ENCODE measurements at places on chromosomes 5 and 9.
A peak's percentile ranks its signal among the peaks of the same experiment; 100 is the strongest.

- DNase-seq: no peak
Observed at GRCh38 chr9:18502546-18502945, 28.6 kb downstream of the ADAMTSL1 start.

- no peak for DNase-seq
Observed at GRCh38 chr5:88884608-88884877, 1.6 kb upstream of the MEF2C start.

GRCh38 chr9:107460153-107461023 is 29.2 kb downstream of the KLF4 start:
- no peak for DNase-seq

- DNase-seq: no peak
Observed at GRCh38 chr5:57406641-57407040, 76.0 kb downstream of the ACTBL2 start.

- DNase-seq: no peak
Observed at GRCh38 chr9:92728831-92729734, 35.5 kb downstream of the BICD2 start.

GRCh38 chr5:32589942-32590869 is 4.8 kb downstream of the SUB1 start:
- DNase-seq: peak; percentile 65

- no peak for DNase-seq
Observed at GRCh38 chr9:119852390-119852789, 483.2 kb upstream of the BRINP1 start.

DNA sequence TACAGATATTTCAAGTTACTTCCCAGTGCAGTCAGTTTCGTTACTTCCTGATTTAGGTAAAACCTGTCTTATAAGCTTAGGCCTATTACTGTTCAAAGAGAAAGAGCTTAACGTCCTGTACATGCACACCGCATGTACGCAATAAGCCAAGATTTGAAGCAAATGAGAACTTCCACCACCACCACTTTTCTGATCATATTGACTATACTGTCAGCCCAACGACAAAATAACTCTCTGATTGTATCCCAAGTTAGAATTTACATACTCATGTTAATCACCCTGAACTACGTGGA is 5.1 kb downstream of the NFIB start:
- no peak for DNase-seq

DNA sequence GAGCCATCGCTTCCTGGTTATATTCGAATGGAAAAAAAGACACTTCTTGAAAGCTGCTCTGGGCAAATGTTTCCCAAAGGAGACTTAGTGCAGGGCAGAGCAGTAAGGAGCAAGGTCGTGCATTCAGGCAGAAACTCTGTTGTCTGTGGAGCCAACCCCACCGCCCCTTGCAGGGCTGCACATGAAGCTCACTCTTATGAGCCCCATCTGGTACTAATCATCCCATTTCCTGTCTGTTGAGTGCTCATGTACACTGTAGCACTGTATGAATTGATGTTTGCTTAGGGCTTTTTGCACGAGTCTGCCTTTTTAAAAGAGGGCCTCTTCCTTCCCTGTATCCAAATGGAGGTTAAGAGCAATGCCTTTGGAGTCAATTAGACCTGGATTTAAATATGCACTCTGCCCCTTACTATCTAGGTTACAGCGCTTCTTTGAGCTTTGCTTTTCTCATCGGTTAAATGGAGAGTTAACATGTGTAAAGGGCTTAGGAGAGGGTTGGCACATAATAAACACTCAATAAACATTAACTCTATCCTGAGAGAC is 25.4 kb downstream of the HMHB1 start:
- DNase-seq: no peak

GRCh38 chr5:55219770-55220169 is 7.3 kb downstream of the MCIDAS start:
- no peak for DNase-seq

- DNase-seq: no peak
Observed at GRCh38 chr5:66151030-66151429, 6.9 kb downstream of the SREK1 start.

- no peak for DNase-seq
Observed at GRCh38 chr9:29826421-29826820, 2253.1 kb upstream of the C9orf72 start.

- DNase-seq: no peak
Observed at GRCh38 chr5:58074222-58074621, 385.7 kb downstream of the PLK2 start.

GRCh38 chr9:79384501-79384900 is 187.3 kb upstream of the TLE4 start:
- DNase-seq: no peak

GRCh38 chr5:146751054-146751453 is 127.5 kb downstream of the PPP2R2B start:
- DNase-seq: no peak

DNA sequence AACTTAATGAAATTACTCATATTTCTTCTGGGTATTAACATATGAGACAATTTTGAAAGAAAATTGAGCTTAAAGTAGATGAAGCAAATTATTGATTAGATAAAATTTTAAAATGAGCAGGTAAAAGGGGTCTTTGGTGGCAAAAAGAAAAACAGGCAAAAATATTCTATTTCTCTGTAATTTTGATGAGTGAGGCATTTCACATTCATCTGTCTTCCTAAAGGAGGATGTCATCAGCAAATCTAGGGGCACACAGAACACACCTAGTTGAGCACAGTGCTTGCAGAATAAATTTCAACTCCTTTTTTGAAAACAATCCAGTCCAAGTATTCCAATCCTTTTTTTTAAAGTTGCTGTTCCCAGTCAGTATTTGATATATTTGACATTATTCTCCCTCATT is 16.2 kb downstream of the ZNF189 start:
- DNase-seq: no peak

DNA sequence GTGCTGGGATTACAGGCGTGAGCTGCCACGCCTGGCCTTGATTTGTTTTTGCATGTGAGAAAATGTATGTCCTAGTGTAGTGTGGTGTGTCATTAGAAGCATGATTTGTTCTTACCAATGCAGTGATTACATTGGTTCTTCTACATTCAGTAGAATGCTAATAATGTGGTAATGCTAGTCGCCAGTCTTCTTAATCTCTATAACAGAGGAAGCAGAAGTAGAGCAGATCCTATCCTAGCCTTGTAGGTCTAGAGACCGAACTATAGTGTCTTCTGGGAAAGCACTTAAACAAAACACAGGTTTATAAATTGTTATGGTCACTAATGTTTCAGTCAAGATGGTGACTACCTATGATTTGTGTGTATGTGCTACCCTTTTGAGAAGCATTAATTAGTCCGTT is 197.5 kb upstream of the DMRT1 start:
- no peak for DNase-seq

DNA sequence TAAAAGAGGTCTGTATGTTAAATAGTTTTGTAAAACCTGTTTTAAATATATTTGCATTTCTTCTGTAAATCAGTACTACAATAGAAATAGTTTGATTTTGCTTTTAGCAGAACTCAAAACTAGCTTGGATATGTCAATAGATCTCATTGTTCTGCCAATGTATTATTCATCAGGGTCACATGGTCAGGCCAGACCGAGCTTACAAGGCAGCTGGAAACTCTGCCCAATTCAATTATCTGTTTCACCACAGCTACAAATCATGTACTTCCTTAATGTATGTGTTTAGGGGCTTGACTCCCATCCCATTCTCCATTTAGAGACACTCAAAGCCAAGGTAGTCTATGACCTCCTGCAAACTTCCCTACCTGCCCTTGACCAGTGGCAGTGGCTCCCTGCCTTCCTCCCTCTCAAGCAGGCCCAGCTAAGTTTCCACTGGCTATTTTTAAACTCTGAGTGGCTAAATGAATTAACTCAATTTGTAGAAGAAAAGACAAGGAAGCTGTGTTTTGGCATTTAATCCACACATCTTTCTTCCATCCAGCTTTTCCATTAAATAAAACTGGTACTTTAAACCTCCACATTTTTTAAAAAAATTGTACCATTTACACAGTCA is 46.4 kb upstream of the SELENOP start:
- DNase-seq: no peak

GRCh38 chr5:172058088-172058487 is 51.6 kb upstream of the FBXW11 start:
- DNase-seq: no peak

DNA sequence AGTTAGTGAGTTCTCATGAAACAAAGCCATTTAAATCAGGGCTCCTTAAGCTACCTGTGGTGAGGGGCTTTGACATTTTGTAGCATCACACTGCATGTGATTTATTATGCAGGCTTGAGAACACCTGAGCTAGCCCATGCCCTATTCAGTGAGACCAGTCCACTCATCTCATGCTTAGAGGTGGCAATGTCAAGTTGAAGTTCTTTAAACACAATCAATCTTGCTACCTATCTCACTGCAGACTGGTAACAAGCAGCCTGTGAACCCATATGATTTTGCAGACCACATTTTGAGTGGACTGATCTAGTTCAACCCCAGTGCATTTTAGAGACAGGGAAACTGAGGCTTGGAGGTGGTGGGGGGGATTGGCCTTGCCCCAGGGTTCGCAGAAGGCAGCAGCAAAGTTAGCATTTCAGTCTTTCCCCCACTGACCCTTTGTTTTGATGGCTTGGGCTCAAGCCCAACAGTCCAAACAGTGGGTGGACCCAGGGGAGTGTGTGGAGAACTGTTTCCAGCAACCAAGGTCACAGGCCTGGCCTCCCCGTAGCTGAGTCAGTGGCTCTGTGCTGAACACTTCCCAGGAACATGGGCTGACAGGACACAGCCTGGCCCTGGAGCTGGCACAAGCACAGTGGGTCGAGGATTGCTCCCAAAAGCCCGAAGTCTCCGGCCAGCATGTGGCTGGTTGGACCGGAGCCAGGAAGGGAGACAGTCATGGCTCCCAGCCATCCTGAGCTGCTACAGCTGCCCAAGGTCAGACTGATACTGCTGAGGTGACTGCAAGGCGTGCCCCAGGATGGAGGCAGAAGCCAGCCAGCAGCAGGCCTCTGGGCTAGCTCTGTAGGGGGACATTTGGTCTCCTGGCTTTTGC is 95.3 kb downstream of the RGS3 start:
- no peak for DNase-seq

DNA sequence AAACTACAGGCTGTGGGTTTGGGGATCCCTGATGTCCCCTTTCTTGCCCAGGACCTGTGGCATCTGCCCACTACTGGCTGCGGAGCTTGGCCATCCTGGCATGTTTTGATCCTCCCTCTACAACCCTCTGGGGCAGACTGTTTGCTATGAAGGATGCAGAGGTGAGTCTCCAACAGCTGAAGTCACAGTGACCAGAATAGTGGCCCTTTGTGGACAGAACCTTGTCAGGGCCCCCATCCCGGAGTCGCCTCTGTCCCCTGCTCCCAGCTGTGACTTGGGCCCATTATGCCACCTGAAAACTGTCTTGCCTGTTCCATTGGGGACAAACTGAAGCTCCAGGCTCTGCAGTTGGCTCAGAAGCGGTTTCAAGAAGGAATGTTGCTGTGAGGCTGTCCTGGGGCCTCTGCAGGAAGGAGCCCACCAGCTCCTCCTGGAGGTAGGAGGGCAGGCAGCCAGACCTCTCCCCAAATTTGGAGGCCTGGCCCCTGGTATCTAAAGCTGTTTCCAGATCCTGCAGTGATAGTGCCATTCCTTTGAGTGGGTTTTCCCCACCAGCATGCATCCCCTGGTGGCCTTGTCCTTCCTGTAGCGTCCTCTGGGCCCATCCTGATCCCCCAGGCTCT is 93.3 kb downstream of the BARX1 start:
- no peak for DNase-seq

DNA sequence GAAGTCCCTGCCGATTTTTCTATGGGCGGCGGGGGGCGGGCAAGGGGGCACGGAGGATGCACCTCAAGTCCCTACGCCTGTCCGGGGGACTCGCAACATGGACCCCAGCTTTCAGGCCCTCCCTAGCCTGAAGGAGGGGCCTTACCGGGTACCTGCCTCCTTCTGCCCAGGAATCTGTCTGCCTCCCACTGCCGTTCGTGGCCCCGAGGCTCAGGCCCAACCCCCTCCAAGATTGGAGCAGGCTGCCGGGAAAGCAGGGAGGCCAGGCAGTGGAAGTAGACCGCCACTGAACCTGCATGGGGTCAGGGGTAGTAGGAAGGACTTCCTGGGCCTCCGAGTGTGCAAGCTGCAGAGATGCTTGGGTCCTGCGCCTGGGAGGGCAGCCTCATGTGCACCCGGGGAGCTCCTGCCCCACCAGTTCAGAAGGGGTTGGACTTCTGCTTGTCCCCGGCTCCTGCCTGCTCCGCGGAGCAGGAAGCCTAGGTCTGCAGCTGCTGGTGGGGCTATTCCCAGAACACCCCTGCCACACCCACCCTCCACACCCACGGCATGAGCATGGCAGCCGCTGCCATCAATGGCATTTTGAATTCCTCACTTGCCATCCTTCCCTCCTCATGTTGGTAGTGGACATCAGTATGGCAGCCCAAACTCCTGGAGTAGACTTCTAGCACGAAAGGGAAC is 1312.7 kb upstream of the ACO1 start:
- DNase-seq: no peak

DNA sequence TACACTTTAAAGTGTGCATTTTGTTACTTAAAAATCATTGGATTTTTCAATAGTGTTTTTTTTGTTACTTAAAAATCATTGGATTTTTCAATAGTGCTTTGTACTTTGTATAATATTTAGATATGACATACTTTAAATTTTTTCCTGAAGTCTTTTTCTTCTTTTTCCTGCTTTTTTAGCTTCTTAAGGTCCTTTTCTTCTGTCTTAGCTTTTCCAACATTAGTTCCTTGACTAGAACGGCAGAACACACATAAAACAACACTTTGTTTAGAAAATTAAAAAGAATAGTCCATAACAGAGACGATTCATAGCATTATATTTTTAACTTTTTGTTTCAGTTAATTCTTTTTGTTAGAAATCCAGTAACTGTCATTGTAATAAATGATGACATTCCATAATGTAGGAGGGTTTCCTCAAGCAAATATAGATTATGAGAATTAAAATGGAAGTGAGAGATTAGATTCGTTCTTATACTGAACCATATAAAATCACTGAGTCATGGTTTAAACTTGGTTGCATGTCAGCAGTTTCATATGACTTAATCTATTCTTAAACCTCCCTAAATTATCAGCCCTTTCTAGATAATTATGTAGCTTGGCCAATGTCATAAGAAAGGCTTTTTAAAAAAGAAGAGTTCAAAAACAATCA is 45.3 kb upstream of the RICTOR start:
- DNase-seq: no peak

DNA sequence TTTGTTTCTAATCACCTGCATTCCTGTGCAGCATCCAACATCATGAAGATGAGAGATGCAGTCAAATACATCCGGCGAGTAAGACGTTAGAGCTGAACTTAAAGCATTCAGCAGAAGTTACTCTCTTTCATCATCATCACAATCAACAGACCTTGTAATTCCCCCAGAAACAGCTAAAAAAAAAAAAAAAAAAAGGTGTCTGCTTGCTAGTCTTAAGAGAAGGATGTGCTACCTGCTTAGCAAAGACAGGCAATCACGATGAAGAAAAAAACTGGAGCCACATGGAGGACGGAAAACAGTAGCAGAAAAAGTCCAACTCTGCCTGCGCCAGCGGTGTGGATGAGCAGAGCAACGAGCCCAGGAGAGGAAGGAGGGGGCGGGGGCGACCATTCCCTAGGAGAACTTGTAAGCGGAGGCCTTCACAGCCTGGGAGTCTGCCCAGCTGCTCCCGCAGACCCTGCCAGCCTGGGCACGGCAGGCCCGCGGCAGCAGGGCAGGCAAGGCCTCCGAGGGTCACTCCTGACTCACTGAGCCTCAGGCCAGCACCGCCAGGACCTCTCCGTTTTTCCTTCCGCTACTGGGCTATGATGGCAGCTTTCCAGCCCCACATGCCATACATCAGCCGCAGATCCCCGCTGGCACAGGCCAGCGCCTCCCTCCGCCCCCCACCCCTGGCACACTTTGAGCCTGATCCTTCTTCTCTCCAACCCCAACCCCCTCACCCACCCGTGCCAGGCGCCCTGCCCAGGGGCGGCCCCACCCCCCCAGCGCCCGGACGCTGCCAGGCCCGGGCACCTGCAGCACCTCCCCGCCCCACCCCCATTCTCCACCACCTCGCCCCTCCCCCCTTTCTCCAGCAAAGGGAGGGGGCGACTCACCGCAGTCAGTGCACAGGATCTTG is 1.4 kb downstream of the NRG2 start:
- DNase-seq: no peak
